ENCODE measurements at places on chromosomes 2 and 18.

DNA sequence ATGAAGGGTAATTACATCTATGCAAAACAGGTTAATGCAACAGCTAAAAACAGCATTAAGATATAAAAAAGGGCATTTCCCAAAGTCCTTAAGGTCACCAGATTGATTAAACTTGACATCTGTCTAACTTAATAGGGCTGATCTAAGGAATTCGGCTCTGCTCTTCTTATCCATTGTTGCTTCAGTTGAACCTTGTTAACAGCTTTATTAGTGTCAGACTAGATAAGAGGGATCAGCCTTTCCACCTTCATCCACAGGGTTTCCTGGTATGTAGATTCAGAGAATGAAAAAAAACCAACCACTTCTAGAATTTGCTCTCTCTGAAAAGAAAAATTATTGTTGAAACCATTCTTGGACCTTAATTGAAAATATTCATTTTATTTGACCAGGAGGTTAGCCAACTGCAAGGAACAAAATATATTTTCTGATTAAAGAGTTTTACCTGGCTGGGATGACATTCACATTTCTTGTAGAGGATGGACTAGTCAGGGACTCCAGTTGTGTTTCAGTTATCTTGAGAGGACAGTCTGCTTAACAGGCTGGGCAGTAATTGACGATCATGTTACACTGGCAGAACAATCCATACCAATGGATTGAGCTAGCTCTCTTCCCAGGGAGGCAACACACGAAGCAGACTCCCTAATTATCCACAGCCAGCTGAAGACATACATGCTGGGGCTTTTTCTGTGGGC lies 357.4 kb upstream of the ACVR2A start:
- DNase-seq, result no peak

DNA sequence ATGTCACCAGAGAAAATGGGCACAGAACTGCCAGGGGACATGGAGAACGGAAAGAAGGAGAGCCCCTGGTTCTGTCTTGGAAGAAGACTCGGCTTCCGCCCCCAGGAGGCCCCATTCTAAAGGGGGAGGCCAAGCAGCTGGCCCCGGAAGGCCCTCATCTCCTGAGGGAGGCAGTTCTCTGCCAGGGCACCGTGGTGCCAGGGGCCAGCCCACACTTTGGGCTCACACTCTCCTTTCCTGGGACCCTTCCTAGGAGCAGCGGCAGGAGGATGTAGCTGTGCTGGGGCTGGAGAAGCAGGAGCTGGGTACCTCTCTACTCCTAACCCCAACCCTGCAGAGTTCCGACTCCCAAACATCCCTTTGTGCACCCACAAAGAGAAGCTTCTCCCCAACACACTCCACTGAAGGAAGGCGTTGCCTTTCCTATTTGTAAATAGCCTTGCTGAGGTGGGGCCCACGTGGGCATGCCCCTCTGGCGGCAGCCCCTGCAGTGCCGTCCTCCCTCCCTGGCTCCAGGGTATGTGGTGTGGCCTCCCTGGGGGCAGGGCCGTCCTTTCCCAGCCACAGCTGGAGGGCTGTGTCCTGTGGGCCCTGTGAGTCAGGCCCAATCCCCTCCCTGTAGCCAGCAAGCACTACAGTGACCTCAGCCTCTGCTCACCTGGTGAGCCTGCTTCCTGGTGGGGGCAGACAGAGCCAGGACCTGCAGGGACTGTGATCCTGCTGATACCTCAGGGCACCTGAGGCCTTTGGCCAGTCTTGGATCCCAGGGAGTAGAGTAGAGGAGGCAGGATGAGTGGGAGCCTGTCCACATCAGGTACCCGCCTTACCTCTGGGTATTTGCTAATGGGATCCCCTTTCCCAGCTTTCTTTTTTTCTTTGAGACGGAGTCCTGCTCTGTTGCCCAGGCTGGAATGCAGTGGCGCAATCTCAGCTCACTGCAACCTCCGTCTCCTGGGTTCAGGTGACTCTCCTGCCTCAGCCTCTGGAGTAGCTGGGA lies 26.6 kb downstream of the ZFP36L2 start:
- no peak for DNase-seq

GRCh38 chr18:79043288-79043687 lies 25.9 kb upstream of the ATP9B start:
- no peak for DNase-seq

DNA sequence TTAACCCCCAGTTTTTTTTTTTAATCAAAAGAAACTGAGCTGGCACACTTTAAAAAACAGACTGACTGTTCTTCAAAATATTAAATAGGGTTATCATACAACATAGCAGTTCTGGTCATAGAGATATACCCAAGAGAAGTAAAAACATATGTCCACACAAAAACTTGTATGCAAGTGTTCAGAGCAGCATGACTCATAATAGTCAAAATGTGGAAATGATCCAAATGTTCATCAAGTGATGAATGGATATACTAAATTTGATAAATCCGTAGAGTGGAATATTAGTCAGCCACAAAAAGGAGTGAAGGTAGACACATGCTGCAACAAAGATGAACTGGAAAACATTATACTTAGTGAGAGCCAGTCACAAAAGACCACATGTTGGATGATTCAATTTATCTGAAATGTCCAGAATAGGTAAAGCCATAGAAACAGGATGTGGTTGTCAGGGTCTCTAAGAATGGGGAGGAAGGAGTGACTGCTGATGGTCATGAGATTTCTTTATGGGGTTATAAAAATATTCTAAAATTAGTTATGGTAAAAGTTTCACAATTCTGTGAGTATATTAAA lies 5.1 kb downstream of the SMIM21 start:
- no peak for DNase-seq

DNA sequence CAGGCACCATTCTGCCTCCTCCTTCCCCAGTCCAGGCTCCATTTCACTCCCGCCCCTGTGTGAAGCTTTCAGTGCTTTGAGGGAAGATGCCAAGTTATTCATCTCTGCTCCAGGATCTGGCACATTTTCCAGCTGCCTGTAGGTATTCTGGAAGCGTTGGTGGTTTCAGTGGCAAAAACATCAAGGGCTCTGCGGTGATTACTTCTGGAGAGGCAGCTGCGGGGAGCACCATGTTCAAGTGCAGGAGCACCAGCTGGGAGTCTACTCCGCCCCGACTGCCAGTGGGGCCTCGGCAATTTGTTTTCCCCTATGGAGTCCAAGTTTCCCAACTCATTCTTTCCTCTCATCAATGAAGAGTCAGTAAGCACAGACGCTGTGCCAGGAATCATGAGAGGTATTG lies 211.7 kb downstream of the CLIP4 start:
- DNase-seq, result no peak

- DNase-seq, result no peak
These were observed 268.8 kb downstream of the ARHGAP15 start for GRCh38 chr2:143397884-143398614.

GRCh38 chr2:145411493-145411892 lies 891.6 kb upstream of the ZEB2 start:
- no peak for DNase-seq

GRCh38 chr2:213246497-213247281 lies 37.6 kb upstream of the SPAG16 start:
- no peak for DNase-seq

GRCh38 chr2:105085525-105085924 lies 47.7 kb downstream of the MRPS9 start:
- DNase-seq, result no peak

GRCh38 chr2:209687323-209687969 lies 84.2 kb upstream of the UNC80 start:
- DNase-seq, result no peak

DNA sequence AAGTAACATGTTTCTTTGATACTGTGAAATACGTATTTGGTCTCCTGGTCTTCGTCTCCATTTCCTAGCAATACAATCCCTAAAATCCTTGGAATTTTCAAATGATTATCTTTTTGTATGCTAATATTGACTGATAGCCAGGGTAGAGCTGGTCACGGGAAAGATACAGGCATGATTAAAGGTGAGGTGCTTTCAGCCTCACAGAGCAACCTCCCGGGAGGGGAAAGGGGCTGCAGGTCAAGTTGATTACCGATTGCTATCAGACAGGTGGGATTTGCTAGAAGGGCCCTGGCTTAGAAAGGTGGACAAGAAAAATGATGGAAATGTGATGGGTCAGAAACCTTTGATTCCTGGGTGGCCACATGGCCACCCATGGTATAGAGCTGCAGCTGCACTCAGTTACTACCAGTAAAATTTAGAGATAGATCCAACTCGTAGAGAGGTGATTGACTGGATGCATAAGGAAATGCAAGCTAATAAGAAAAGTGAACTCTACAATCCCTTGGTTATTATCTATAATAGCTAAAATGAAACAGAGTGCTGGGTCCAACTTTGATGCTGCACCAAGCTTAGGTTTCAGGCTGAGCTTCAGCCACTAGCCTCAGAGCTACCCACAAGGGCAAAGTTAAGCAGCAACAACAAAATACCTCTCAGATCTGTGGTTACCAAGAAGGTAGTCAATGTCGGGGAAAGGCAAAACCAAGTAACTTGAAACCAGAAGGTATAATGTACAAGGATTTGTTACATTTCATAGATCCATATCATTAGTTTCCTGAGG lies 15.3 kb downstream of the YPEL5 start:
- no peak for DNase-seq

- no peak for DNase-seq
These were observed 4.0 kb downstream of the PTPN2 start for GRCh38 chr18:12879840-12880540.

GRCh38 chr2:122236152-122236874 lies 480.9 kb downstream of the TSN start:
- DNase-seq, result peak; percentile 16

DNA sequence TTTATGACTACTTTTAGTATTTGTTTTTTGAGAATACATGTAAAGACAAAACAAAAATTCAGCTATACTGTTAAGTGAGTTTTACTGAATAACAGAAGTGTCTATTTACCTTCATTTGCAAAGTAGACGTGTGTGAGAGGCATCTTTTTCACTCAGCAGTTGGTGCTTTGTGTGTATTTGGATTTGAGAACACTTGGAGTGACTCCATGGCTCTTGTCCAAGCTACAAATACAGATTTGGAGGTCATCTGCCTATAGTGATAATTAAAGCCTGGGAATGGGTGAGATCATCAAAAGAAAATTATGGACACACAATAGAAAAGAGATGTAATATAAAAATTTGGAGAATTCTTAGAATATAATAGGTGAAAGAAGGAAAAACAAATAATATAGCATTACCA lies 6.2 kb downstream of the NAB1 start:
- DNase-seq, result no peak

DNA sequence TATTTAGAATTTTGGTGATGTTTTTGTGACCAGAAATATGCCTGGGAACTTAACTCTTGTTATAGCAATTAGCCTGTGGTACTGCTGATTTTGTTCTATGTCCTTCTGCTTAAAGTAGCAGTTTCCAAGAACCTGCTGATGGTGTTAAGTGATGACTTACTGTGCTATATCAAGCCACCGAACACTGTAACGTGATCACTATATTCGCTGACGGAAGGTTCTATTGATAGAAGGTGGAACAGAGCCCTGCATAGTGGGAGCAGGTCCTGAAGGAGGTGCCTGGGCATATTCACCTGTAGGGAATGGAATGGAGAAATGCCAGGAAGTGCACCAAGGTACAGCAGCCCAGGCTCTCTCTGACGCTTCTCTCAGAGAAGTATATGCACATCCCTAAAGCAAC lies 76.8 kb downstream of the UXS1 start:
- DNase-seq, result no peak

GRCh38 chr2:66888246-66888645 lies 453.3 kb downstream of the MEIS1 start:
- DNase-seq, result no peak

GRCh38 chr2:184554736-184555135 lies 43.6 kb upstream of the ZNF804A start:
- no peak for DNase-seq

DNA sequence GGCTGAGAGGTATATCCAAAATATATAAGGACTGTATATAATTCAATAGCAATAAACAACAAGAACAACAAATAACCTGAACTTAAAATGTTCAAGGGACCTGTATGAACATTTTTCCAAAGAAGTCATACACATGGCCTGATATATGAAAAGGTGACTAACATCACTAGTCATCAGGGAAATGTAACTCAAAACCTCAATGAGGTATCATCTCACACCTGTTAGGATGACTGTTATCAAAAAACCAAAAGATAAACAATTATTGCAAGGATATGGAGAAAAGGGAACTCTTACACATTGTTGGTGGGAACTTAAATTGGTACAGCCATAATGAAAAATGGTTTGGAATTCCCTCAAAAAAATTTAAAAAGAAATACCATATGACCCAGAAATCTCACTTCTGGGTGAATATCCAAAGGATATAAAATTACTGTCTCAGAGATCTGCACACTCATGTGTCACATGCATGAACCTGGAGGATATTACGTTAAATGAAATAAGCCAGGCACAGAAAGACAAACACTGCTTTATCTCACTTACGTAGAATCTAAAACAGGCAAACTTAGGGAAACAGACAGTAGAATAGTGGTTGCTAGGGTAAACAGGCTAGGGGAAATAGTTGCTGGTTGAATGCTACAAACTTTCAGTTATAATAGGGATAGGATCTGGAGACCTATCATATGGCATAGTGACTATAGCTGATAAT lies 334.5 kb upstream of the MMADHC start:
- no peak for DNase-seq

DNA sequence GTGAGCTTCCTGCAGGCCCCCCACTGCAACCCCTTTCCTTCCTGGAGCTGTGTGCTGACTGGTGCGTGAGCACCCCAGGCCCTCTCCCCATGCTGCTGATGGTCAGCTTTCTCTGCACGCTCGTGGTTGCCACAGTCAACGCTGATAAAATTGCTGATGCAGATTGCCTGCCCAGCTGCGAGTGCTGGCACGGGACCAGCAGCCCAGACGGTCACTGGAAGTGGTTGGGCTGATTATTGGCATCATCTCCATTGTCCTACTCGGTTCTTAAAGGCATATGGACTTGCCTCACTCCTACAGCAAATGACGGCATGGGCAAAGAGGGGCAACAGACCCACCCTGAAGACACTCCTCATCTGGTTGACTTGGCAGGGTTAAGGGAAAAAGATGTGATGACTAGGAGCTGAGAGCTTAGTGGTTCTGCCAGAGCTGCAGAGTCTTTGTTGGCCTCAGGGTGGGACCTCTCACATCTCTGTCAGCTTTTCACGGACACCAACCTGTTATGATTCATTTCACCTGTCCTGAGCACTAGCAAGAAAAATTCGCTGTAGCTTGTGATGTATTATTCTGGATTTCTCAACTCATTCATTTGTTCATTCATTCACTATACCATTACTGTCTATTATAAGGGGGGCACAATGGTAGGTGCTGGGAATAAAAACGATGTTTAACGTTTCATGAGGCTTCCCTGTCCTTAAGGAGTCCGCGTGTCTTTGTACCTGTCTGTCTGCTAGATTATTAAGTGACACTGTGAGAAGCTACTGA lies 38.4 kb downstream of the PAX8 start:
- DNase-seq, result peak; percentile 79

DNA sequence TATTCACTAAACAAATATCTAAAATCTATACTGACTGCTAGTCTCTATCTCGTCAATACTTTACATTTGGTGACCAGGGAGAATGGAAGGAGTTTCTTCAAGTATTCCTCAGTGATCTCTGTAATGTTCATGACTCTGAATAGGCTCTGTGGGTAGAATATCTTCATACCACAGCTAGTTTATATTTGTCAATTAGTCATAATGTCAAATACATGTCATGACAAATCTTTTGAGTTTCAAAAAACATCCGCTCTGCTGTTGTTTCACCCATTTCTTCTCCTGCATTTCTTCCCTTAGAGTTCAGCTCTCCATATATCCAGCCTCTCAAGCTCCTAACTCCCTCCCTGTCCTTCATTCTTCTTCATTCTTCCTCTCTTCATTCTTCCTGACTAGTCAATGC lies 206.5 kb upstream of the FANCL start:
- no peak for DNase-seq

Data from GM04504 (cell line).